ENCODE measurements at places on chromosomes 2 and 18.
A peak's percentile ranks its signal among the peaks of the same experiment; 100 is the strongest.

DNA sequence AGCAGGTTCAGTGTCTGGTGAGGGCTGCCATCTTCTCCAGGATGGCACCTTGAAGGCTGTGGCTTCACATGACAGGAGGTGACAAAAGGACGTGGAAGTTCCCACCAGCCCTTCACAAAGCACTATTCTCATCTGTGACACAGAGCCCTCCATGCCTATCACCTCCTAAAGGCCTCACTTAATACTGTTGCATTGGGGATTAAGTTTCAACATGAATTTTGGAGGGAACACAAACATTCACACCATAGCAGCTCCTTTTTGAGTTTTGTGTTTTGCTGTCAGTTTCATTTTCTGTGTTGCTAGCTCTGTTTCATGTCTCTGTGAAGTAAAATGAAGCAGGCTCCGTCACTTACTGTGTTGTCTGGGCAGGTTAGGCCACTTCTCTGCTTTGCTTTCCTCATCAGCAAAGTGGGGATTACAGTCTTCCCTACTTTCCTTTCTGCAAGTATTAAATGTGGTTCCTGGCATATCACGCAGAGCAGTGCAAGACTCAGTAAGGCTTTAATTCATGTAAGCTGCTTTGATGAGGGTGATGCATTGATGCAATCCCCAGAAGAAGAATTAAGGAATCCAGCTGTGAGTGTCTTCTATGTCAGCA, 31.6 kb downstream of the LIMS1 start:
- no peak for DNase-seq

DNA sequence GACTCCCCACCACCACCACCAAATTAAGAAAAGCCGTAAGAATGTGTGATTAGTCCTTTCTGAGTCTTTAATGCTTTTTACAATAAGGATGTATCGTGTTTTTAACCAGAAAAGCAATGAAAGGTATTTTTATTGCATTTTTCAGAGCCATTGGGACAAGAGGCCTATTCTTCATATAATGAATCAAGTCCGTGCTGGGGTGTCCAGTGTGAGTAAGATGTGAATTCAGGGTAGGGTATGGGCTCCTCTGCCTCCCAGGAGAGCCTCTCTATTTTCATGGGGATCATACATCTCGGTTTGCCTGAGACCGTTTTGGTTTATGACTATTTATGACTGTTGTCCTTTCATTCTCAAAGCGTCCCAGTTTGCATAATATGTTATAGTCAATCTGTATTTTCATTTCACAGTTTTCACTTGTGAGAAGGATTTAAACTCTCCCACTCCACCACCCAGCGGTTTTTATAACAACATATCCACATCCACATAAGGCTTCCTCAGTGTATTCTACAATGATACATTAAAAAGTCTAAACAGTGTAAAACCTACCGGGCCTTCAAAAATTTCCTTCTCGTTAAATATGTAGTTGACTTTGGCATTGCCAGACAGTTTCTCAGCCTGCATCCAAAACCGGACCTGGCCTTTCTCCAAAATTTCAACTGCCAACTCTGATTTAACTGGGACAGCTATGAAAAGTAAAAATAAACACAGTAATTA, 80.8 kb upstream of the LPIN2 start:
- no peak for DNase-seq

- DNase-seq = no peak
Measured at GRCh38 chr2:111159641-111160040, 38.9 kb downstream of the BCL2L11 start.

- DNase-seq = no peak
Measured at GRCh38 chr2:239621611-239622010, 220.8 kb upstream of the HDAC4 start.

DNA sequence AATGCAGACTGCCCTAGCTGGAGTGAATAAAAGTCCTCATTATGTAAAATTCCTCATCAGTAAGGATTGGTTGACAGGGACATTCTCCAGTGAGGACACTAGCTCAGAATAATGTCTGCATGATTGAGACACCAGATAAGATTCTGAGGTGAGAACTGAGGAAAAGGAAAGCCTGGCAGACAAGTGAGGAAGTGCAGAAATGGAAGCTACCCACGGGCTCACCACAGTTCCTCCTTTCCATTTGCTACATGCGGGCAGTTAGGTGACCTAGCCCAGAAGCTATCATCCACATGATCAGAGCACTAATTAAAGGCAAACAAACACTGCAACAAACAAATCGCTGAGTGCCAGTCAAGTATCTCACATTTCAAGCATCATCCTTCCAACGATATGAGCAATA, 27.7 kb downstream of the NETO1 start:
- no peak for DNase-seq

- no peak for DNase-seq
Measured at GRCh38 chr2:26609205-26609631, 31.9 kb downstream of the CIB4 start.

- DNase-seq = no peak
Measured at GRCh38 chr2:14779252-14779651, 146.7 kb downstream of the LRATD1 start.

GRCh38 chr2:239815671-239816070, 209.5 kb downstream of the NDUFA10 start:
- DNase-seq = no peak

DNA sequence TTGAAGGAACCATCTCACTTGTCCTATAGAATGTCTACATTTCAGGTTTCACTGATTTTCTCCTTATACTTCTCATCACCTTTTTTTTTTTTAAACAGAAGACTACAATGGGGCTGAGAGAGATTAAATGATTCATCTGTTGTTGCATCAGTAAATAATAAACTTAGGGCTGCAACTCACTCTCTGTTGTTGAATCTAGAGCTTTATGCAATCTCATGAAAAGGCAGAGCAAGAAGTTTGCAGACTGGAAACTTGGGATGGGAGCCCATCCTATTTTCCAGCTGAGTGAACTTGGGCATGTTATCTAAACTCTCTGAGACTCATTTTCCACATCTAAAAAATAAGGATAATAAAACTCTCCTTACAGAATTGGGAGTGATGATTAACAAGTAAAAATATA, 58.4 kb downstream of the PDE1A start:
- DNase-seq = no peak

DNA sequence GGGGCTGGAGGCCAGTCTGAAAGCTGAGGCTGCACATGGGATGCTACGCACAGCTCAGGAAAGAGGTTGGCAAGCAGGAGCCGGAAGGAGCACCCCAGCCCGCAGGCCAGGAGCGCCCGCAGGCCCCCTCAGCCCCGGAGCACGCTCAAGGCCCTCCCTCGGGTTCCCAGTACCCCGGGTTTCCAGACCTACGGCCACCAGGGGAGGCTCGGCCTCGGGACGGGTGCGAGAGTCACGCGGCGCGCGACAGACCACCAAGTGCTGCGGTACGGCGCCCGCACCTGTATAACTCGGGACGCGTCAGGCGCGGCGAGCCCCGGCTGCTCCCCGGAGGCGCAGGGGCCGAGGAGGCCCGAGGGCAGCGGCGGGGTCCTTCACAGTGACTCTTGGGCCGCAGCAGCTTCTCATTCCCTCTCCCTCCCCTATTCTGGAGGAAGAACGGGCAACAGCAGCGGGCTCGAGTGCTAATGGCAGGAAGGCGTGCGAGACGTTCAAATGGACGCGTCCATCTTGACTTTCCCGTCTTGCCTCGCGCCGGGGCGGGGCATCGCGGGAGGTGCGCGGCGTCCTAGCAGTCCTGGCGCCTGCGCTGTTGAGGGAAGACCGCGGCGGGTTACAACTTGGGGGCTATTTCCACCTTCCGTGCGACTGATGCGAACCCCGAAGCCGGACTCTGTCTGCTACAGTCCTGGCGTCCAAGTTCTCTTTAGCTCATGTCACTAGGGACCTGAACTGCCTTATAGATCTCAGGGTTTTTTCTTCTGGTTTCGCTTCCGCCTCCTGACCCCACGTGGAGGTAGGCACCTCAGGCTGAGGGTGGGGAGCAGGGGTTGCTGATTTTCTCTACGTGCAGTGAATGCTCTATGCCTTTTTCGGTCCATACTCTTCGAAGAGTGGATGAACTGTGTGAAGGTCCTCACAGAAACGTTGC, at the start of gene ANAPC1:
TSS of gene ANAPC1 (minus strand) at position 533 of the 931 bp plus-strand sequence. CDS start 3,368 bp downstream, outside the sequence.
- DNase-seq = peak; percentile 88

DNA sequence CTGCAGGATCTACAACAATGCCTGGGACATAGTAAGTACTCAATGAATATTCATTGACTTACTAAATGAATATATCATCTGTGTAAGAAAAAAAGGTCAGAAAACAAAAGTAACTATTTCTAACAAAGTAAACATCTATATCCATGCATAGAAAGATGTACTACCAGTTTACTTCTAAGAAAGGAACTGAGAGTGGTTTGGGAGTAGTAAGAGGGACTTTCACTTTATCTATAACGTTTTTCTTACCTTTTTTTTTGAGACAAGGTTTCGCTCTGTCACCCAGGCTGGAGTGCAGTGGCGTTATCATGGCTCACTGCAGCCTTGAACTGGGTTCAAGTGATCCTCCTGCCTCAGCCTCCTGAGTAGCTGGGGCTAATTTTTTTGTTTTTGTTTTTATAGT, 25.7 kb downstream of the DHX57 start:
- DNase-seq = no peak

- DNase-seq = no peak
Measured at GRCh38 chr2:30464544-30465170, 17.6 kb downstream of the LCLAT1 start.

DNA sequence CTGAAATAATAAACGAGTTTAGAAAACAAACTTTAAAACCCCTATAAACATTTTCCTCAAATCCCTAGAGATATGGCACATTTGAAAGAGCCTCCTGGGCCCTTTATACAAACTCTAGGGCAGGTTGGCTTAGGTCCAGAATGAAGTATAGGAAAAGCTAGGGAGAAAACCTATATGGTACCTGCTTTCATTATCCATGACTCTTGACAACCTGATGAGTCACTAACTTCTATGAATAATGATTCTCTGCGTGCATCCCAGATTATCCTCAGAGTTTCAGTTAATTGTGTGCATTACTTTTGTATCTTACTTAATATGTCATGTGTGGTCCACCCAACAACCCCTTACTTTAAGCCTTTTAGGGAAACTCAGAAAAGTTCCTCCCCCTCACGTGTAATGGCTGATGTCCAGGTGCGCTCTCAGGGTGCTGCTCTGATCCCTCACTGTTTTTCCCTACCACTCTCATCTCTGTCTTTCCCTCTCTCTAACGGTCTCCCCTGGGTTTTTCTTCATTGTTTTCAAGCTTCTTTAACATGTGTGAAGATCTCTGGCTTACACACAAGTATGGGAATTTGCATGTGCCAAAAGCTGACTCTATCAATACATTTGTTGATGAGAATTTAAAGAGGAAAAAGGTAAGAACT, 78.5 kb downstream of the LRP1B start:
- DNase-seq = no peak

GRCh38 chr2:108243566-108243965, 3.8 kb downstream of the SULT1C3 start:
- no peak for DNase-seq

DNA sequence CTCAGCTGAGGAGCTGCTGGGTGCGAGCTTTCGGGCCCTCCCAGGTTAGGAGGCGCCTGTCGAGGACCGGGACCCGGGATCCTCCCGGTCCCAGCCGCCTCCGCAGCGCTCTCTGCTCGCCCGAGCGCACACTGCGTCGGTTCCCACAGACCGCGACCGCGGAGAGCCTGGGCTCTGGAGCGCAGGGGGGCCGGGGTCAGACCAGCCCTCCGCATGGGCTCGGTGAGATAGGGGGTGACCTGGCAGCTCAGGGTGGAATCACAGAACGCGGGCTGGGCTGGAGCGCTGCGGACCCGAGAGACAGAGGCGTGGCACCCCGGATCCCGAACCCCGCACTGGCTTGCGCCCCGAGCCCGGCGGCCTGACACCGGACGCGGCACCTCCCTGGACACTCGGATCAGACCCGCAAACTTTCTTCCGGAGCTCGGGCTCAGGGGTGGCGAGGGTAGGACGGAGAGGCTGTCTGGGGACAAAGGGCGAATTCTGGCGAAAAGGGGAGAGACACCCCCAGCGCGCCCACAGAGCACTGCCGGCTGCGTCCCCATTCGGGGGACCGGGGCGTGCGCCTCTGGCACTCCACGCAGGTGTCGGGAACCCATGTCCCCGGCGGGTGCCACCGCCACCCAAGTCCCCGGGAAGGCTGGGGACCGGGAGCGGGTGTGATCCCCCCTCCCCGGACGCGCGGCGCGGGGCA, 612 bp downstream of the DIPK1C start:
- DNase-seq = peak; percentile 42

DNA sequence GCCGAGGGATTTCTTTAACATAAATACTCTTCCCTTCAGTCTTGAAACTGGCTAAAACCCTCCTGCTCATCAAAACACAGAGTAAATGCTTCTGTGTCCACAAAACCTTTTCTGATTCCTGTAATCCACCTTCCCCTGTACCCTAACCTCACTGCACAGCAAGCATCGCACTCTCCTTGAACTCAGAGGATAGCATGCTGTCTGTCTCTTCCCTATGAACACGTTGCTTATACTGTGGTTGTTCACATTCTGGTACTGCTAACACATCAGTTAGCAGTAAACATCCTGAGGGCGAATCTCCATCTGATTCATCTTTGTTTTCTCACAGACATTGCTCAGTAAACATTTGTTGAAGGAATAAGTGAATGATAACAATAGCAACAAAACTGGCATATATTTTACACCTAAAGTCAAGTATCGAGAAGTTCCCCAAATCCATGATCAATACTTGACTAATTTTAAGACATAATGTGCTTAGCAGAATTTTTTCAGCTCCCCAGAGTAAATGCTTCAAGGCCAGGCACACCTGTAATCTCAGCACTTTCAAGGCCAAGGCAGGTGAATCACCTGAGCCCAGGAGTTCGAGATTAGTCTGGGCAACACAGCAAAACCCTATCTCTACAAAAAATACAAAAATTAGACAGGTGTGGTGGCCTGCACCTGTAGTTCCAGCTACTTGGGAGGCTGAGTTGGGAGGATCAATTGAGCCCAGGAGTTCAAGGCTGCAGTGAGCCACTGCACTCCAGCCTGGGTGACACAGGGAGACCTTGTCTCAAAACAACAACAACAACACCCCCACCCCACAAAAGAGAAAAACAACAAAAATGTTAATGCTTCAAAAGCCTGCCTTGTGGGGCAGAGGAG, 45.6 kb upstream of the LPIN2 start:
- no peak for DNase-seq

DNA sequence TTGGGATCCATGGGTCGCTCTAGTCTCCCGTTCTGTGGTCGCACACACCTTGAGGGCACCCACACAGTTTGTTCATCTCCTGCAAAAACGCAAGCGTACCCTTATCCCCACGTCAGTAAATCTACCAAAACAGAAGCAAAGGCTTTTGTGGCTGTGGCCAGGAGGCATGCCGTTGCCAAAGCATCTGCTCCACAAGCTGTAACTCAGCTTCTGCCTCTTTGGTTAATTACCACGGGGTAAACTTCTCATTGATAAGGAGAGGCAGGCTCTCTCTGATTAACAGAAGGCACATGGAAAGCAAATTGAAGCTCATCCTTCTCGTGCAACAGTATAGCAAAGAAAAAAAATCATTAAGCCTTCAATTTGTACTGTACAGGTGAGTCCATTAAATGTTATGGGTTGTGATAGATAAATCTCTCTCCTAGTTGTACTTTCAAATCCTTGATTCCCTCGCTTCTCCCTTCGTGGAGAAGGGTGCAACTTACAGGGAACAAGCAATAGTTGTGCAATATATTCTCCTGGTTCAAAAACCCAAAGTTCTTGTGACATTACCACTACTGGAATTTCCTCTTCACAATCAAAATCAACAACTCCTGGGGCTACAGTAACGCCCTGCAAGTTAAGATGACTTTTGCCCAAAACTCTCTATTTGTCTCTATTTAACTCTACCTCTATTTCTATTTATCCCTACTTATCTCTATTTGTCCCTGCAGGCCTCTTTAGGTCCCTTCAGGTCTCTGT, 10.3 kb downstream of the PECR start:
- DNase-seq = no peak

- no peak for DNase-seq
Measured at GRCh38 chr2:232496501-232497270, 9.1 kb upstream of the ECEL1 start.
